ENCODE measurements at places on chromosomes 2 and 18. TPM values are rescaled to one million over a fixed set of nuclear protein-coding genes. Genes with fewer than 3 reads are reported as not detected.

The FSIP2 gene
- 0.24 TPM for total RNA-seq

The CSRNP3 gene
- 0.75 TPM for total RNA-seq

The RAB17 gene
- 0.84 TPM for total RNA-seq

The GNLY gene
- 5.4 TPM for total RNA-seq

The ALPP gene
- not detected for total RNA-seq

The CKAP2L gene
- total RNA-seq = 3.8 TPM

The CAPG gene
- total RNA-seq = 115 TPM

The SCN9A gene
- total RNA-seq = 13.9 TPM

The DRC1 gene
- total RNA-seq = not detected

The ABCA12 gene
- total RNA-seq = not detected

The FNDC4 gene
- 82.0 TPM for total RNA-seq

The DHRS9 gene
- 6.7 TPM for total RNA-seq

The CFC1 gene
- 1.8 TPM for total RNA-seq

The CHRNG gene
- not detected for total RNA-seq

The STEAP3 gene
- total RNA-seq = 13.7 TPM

The LRP2 gene
- total RNA-seq = not detected

The SERPINB13 gene
- not detected for total RNA-seq

The CYP1B1 gene
- 101 TPM for total RNA-seq

The NOP58 gene
- 177 TPM for total RNA-seq

The KCNK3 gene
- 7.7 TPM for total RNA-seq
